ENCODE measurements at places on chromosomes 11 and 22.

- no peak for DNase-seq
Measured at GRCh38 chr11:115524572-115524971, 20.4 kb upstream of the CADM1 start.

DNA sequence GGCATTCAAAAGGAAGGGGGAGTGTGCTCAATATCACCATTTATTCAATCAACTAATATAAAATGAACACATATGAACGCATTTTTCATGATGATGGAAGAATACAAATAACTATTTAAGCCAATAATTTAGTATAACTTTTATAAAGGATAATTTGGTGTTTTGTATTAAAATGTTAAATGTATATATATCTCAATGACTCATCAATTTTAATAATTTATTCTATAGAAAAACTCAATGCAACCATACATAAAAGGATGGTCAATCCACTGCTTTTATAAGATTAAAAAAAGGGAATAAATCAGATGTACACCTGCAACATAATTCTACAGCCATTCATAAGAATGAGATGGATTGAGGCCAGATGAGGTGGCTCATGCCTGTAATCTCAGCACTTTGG is 50.6 kb downstream of the PICALM start:
- DNase-seq, result no peak

DNA sequence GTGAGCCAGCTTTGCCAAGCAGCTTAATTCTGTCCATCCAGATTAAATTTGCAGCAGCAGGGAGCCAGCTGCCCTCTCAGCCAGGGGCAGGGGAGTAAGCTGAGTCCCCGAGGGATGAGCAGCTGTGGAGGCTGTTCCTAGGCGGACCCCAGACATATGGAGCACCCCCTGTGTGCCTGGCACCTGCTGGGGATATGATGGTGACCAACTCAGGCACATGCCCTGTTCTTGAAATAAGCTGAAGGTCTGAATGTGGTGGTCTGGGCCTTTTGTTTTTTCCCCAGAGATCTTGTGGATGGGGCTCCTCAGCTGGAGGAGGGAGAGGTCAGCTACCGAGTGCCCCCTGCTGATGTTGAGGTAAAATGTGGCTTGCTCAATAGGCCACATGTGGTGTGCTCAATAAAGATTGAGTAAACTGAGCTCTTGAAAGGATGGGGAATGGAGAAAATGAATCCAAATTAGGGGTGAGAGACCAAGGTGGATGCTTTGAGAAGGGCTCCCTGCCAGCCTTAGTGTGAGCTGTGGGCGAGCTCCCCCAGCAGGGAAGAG is 103.3 kb upstream of the NNMT start:
- no peak for DNase-seq

GRCh38 chr11:74592441-74593362 is at the start of gene POLD3:
Gene POLD3, plus strand, starts transcription at chr11:74592582. Its CDS starts 77 bp downstream, at chr11:74592659.
- peak; percentile 91 for DNase-seq

DNA sequence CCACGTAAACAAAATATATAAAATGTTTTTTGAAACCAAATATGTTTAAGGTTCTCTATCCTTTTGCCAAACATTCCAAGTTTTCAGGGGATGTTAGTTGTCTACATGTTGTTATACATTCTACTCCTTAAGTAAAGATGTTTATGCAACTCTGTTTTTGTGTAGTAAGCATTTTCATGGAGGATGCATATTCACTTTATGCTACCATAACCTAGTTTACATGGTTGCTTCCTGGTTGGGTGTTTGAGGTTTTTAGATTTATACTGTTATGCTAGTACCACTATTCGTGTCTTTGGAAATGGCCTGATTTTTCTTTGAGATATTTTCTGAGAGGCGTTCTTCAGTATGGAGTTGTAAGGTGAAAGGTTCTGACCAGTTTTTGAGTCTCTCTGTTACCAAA is 131.1 kb upstream of the SORL1-AS1 start:
- DNase-seq, result no peak

DNA sequence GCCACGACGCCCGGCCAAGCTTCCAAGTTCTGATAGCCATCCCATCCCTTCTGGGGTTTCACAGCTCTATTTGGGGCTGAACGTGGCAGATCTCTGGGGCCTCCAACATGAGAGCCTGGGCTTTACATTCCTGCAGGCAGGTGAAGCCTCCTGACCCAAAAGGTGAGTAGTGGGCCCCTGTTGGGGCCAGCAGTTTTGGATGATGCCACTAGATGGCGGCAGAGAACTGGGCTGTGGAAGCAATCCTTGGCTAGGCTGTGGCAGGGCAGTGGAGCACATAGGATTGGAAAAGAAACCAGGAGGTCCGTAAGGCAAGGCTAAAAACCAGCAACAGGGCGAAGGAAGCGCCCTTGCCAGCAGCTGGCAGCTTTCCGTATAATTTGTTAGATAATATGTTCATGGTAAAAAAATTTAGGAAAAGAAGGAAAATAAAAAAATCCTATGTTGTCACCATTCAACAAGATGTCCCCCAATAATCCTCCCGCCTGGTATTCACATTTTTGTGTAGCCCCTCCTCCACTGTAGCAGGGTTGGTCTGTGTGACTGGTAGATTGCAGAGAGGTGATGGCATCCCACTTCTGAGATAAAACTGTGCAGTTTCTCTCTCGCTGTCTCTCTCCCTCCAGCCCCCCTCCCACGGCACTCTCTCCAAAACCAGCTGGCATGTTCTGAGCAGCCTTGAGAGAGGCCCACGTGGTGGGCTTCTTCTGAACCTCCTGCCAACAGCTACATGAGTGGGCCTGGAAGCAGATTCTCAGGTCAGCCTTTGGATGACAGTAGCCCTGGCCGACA is 43.6 kb upstream of the OR4B1 start:
- DNase-seq, result peak; percentile 45

DNA sequence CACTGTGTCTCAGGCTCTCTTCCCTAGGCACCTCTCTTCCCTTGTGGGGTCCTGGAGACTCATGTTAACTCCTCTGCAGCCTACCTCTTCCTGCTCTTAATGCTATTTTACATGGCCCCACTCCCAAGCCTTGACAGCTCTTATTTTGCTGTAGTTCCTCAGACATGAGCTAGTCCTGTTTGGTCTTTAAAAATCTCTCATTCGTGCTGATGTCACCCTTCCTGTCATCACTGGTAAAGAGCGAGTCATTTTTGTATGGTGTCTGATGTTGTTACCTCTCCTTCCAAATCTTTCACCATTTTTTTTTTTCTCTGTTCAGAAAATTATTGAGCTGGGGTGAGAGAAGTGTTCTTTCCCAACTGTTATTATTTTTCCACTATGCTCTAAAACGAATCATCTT is 84.8 kb upstream of the ZBED5 start:
- no peak for DNase-seq

- DNase-seq, result no peak
Measured at GRCh38 chr11:71181566-71181965, 70.8 kb downstream of the SHANK2 start.

All from stimulated activated CD4-positive, alpha-beta T cell treated with anti-CD3 and anti-CD28 coated beads, Interleukin-4, amount 100 ng/mL, for 4 hours (primary cell).